ENCODE measurements at places on chromosomes 6 and 20.

GRCh38 chr20:6685181-6685582 lies 82.3 kb upstream of the BMP2 start:
- no peak for DNase-seq

DNA sequence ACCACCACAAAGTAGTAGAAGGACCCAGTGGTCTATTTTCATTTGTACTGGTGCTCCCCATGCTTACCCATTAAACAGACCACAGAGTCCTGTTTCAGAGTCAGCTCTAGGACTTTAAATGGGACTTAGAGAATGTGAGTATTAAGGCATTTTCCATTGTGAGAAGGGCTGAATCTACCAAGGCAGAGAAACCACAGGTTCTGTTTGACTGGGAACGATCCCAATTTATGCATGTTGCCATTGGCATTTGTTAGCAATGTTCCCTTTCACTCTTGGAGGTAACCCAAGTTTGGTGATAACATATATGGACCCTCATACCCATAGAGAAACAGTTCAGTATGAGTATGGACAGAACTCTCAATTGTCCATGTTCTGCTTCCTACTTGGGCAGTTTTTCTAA lies 672.8 kb downstream of the KIF16B start:
- DNase-seq = no peak

DNA sequence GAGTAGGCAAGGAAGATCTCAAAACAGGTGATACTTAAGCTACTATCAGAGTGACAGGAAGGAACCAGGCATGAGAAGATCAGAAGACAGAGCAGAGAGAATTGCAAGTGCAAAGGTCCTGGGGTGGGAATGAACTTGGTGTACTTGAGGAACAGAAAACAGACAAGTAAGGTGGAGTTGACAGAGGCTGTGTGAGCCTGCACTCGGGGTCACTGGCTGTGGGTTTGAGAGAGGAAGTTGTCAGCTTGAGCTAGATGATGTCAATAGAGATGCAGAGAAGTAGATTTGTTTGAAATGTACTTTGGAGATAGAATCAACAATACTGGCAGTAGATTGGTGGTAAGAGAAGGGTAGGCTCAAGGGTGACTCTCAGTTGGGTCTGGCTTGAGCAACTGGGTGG lies 209.5 kb downstream of the CLIC5 start:
- DNase-seq = no peak

- no peak for DNase-seq
Observed at GRCh38 chr6:25918083-25918683, 12.3 kb downstream of the SLC17A2 start.

GRCh38 chr6:115468272-115469005 lies 592.3 kb downstream of the FRK start:
- DNase-seq = no peak

- no peak for DNase-seq
Observed at GRCh38 chr20:52457826-52458225, 266.2 kb upstream of the ZFP64 start.

GRCh38 chr20:41082306-41082705 lies 53.7 kb downstream of the TOP1 start:
- no peak for DNase-seq

GRCh38 chr6:56984361-56984760 lies 29.5 kb downstream of the BEND6 start:
- no peak for DNase-seq

GRCh38 chr6:157096522-157096921 lies 226.8 kb downstream of the TMEM242 start:
- no peak for DNase-seq

DNA sequence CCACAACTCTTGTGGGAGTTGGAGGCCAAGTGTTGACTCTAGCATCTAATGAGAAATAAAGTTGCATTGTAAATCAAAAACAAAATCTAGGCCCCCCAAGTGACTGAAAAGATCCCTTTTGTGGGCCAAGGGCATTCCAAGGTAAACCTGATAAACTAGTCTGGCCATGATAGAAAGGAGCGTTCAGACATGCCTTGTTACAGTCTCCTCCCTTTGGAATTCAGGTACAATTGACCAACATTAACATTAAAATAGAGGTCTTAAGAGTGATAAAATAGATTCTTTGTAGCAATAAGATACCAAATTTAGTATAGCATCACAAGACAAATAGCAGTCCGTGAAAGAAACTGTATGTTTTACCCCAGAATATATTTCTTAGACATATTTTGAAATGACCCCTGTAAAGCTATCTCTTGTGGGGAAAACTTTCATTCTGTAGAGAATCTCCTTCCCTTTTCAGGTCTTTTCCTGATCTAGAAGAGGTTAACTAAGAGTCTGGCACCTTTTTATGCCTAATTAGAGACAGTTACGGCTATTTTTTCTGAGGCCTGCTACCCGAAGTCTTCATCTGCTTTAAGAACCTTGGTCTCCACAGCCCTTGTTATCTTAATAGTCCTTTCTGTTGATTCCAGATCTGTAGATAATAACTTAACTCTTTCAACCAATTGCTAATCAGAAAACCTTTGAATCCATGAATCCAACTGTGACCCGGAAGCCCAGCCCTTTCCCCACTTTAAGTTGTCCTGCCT lies 495.4 kb upstream of the MMS22L start:
- DNase-seq = no peak

DNA sequence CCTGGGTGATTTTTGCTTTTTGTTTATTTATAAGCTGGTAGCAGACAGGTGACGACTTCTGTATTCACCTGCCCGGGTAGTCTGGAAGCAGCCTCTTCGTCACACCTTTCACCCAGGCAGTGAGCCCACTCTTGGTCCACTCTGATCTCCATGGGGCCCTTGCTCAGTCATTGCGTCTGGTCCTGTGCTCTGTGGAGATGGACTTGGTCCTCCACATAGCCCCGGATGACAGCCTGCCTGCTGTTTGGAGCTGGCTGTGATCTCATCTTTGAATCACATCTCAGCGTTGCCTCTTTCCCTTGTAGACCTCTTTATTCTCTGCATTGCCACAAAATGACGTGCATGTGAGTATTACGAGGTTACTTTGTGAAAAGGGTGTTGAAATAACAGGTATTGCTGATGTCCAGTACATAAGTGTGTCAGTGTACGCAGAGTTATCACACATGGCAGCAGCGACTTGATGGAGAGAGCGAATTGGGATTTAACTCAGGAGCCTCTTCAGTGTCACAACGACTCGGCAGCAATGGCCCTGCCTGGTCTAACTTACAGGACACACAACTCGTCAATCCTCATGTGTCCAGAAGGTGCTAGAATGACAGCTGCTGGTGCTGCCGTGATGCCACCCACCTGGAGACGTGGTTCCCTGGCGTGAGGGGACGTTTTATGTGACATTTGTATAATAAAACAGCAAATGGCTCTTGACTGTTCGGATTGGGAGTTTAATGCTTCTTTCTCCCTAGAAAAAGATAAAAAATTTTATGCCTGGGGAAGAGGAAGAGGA lies 24.2 kb upstream of the FRMD1 start:
- DNase-seq = no peak

- no peak for DNase-seq
Observed at GRCh38 chr20:38119446-38119845, 45.6 kb downstream of the TGM2 start.

DNA sequence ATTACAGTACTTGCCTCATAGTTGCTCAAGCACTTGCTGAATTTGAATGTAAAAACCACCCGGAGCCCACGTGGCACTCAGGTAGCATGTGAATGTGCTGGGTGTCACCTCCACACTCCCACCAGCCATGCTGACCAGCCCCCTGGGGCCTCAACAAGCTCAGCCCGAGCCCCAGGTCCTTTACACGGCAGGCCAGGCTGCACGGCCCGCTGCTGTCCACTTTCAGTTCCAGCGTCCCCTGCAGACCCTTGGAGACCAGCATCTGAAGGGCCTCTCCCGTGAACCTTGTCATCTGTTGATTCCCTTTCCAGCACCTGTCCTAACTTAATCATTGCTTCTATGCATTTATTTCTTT lies 33.3 kb upstream of the ZBP1 start:
- DNase-seq = no peak

DNA sequence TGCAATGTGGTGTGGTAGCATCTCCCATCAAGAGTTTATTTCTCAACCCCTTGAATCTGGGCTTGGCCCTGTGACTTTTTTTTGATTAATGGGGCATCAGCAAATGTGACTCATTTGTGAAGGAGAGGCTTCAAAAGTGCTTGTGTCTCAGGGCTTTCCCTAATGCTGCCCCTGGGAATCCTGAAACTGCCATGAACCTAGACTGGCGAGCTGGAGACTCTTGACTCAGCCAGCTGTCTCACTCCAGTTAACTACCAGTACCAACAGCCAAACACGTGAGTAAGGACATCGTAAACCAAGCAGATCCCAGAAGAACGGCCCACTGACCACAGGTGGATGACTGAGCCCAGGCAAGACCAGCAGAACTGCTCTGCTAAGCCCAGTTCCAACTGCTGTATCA lies 72.8 kb upstream of the ADTRP start:
- no peak for DNase-seq

GRCh38 chr6:150456466-150456865 lies 87.7 kb downstream of the IYD start:
- no peak for DNase-seq

DNA sequence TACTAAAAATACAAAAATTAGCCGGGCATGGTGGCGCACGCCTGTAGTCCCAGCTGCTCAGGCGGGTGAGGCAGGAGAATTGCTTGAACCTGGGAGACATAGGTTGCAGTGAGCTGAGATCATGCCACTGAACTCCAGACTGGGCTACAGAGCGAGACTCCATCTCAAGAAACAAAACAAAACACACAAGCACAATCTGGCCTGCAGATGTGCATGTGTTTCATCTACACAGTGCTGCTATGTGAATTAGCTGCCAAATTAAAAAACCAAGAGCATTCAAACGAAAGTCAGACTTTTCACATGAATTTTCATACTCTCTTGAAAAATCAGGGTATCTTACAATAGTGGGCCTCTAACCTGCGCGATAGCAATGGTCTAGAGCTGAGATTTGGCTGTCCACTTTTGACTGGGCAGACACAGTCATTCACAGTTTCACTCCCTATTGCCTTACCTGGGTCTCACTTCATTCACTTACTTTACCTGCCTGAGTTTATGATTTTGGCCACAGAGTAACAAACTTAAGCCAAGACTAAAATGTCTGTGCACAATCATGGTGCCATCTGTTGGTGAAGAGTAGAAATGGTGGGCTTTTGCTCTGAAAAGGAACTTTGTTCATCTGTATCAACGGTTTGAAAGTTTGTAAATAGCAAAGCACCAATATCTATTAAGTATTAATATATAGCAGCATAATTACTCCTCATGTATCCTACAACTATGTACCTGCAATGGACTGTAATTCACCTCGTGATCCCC lies 138.5 kb upstream of the UST start:
- DNase-seq = peak; percentile 12

GRCh38 chr20:235891-236290 lies 8.8 kb downstream of the DEFB129 start:
- DNase-seq = no peak

GRCh38 chr6:72636786-72637185 lies 14.9 kb downstream of the KCNQ5 start:
- DNase-seq = no peak

- DNase-seq = no peak
Observed at GRCh38 chr6:25442898-25443297, 163.7 kb downstream of the CARMIL1 start.

GRCh38 chr6:593139-593906 lies 63.6 kb downstream of the HUS1B start:
- DNase-seq = peak; percentile 78

DNA sequence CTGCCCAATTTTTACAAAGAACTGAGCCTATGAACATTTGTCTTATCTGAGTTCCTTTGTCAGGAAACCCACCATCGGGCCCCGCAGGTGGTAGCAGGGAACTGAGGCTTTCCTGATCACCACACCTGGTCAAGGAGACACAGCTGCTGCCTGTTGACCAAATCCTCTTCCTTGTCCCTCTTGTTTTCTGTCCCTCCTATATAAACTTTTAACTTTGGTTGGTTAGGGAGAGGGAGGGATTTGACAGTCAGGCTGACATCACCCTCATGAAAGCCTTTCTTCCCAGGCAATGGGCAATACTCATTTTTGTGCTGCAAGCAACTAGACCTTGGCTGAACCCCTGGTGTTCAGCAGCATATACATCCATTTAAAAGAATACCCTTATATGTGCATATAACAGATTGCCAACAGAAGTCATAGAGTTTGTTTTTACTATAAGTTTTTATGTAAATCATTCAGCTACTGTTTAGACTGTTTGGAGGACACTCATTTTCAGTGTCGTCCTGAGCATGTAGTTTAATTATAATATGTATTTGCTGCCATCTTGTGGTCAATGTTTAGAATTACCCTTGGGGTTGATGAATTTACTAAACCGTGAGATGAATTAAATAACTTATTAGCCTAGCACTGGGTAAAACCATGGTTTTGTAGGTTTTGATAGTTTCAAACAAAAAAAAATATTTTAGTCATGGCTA lies 17.0 kb downstream of the CRISP1 start:
- DNase-seq = peak; percentile 72

- DNase-seq = no peak
Observed at GRCh38 chr6:157865249-157865648, 42.2 kb downstream of the SNX9 start.

GRCh38 chr6:22036699-22037098 lies 260.1 kb downstream of the PRL start:
- DNase-seq = no peak

GRCh38 chr6:70110126-70111022 lies 192.5 kb downstream of the COL9A1 start:
- DNase-seq = no peak

- DNase-seq = no peak
Observed at GRCh38 chr6:156654919-156655918, 122.0 kb upstream of the ARID1B start.

GRCh38 chr20:5642155-5642981 lies 107.8 kb upstream of the SHLD1 start:
- DNase-seq = no peak

GRCh38 chr6:152232501-152233151 lies 404.5 kb downstream of the SYNE1 start:
- no peak for DNase-seq

- no peak for DNase-seq
Observed at GRCh38 chr6:91669154-91669870, 1082.4 kb upstream of the MAP3K7 start.

GRCh38 chr6:148211777-148212324 lies 130.8 kb upstream of the SASH1 start:
- DNase-seq = no peak

DNA sequence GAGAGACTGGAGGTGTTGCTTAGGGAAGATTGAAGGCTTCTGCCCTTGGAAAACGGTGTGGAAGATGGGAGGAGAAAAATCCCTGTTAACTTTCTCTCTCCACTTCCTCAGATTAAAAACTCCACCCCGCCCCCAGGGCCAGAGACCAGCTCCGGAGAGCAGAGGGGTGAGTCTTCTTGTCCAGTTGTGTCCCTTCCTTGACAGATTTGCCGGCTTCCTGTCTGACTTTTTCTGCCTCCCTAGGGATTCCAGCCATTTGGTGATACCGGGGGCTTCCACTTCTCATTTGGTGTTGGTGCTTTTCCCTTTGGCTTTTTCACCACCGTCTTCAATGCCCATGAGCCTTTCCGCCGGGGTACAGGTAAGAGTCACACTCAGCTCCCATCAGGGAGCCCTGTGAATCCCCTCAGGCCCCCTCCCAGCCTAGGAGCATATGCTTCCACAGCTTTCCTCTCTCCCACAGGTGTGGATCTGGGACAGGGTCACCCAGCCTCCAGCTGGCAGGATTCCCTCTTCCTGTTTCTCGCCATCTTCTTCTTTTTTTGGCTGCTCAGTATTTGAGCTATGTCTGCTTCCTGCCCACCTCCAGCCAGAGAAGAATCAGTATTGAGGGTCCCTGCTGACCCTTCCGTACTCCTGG lies 1.7 kb downstream of the RNF5 start:
- DNase-seq = no peak

All from OCI-LY7 (cell line).